Activated T-cell treated with anti-CD3 and anti-CD28 coated beads, Interleukin-2, amount 50 U/mL, for 4 hours (primary cell): ENCODE measurements at places on chromosomes 5 and 9.

- DNase-seq = no peak
Measured at GRCh38 chr9:123262338-123262737, 6.0 kb downstream of the STRBP start.

DNA sequence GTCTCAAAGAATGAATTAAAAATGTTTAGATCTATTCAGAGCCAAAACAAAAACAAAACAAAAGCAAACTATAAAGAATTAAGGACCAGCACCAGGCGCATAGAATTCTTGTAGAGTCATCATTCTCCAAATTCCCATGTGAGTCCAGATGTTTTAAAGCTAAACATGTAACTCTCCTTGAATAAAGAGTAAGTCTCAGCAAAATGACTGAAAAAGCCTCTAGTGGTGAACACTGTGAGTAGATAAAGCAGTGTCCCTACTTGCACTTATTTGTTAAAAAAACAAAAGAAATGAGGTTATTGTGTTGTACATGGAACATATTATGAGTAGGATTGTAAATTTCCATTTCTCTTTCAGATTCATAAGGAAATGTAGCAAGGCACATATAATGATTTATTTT, 44.0 kb downstream of the NNT start:
- DNase-seq = no peak

- DNase-seq = no peak
Measured at GRCh38 chr5:34848230-34848629, 9.3 kb downstream of the TTC23L start.

GRCh38 chr9:32360983-32361673, 23.3 kb upstream of the ACO1 start:
- DNase-seq = no peak

DNA sequence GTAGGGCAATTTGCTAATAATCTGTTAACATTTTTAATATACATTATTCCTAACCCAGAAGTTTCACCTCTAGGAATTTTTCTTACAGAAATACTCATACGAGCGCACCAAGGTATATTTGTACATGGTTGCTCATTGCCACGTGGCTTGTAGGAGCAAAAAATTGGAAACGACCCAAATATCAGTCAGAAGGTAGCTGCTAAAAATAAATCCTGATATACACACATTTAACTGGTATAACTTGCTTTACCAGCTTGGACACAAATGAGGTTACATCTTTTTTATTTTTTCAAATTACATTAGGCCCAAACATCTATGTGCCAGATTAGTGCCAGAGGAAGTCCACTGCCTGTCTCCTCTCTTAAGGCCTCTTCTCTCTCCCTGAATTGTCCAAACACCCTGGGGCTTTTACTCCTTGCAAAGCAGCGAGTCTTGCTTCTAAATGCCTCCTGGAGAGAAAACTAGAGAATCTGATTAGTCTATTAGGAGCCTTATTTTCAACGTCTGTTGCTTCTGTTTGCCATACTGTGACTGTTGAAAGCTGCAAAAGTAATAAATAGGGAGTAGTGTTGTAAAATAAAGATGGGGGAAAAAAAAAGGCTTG, 92.0 kb upstream of the SSBP2 start:
- no peak for DNase-seq
